T-helper 2 cell treated with Interferon-gamma antibody and Interleukin-4, amounts not matched to agents 100 ng/mL and 5 ng/mL, for 36 hours (primary cell): ENCODE measurements at places on chromosomes 16 and 17. TPM values are rescaled to one million over a fixed set of nuclear protein-coding genes. Genes with fewer than 3 reads are reported as not detected.

The KRTAP9-8 gene
- not detected in 2 replicates for total RNA-seq

The PRM1 gene
- total RNA-seq = not detected in 2 replicates

The TERB1 gene
- 0.11 and 0.25 TPM in 2 replicates for total RNA-seq

The IRX3 gene
- 0.66 and 1.0 TPM in 2 replicates for total RNA-seq

The TRPV2 gene
- 135 and 139 TPM in 2 replicates for total RNA-seq

The SLC13A2 gene
- total RNA-seq = not detected in 2 replicates

The RCVRN gene
- not detected in 2 replicates for total RNA-seq
